Thymus (tissue), 14 donors: ENCODE measurements at places on chromosomes 5 and 9.

DNA sequence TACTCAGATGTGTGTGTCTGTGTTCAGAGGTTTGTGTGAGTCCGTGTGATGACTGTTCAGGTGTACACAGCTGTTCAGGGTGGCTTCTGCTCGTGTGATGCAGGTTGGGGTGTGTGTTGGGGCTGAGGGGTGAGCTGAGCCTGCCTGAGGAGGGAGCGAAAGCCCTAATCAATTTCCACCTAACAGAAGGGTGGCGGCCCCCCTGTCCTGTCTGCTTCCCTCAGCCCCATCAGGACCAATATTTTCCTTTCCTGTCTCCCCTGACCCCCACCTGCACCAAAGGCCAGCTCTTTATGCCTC is 30.2 kb downstream of the LHX2 start:
- no peak for DNase-seq

GRCh38 chr5:110104726-110105669 is 415.3 kb downstream of the MAN2A1 start:
- DNase-seq: no peak

DNA sequence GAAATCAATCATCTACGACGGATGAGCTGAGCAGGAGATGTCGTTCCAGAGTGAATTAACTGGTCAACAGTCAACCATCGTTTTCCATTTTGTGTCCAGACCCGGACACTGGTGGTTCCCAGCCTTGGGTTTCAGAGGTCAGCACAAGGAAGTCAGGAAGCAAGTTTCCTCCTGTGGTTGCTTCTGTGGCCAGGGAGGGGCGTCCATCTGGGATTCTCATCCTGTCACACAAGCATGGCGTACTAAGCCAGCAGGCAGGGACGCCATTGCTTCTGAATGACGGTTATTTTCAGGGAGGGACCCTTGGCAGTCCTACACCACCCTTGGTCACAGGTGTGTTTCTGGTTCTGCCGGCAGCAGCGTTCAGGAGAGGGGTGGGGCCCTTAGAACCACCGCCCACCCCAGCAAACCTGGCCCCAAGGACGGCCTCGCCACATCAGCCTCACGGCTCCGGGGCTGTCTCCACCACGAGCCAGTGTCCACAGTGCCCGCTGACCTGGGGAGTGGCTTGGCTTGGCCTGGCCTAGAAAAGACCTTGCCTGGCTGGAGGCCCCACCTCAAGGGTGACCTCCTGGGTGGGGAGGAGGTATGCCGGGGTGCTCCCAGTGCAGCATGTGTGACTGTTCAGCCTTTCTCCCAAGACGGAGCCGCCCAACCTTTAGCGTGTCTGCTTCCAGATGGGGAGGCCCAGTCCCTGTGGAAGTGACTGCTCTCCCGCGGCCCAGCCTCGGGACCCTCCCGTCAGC is 25.2 kb downstream of the NDUFS6 start:
- no peak for DNase-seq

DNA sequence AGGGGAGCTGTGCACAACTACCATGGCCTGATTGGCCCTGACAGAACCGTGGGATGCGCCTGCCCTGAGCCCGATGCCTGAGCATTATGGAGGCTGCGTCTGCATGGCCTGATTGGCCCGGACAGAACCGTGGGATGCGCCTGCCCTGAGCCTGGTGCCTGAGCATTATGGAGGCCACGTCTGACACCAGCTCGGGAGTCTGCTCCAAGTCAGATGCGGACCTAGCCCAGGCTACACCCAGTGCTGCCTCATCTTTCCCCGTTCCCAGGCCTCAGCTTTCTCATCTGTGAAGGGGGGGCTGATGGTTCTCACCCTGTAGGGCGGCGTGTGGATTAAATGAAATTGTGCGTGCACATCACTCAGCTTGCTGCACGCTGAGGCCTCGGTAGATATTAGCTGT is 7.3 kb downstream of the CEP72 start:
- DNase-seq: no peak

- no peak for DNase-seq
Measured at GRCh38 chr5:94830520-94830919, 212.1 kb downstream of the SLF1 start.

- DNase-seq: no peak
Measured at GRCh38 chr5:103098993-103099392, 20.9 kb downstream of the GIN1 start.

GRCh38 chr9:4548811-4549725 is 58.8 kb downstream of the SLC1A1 start:
- no peak for DNase-seq

DNA sequence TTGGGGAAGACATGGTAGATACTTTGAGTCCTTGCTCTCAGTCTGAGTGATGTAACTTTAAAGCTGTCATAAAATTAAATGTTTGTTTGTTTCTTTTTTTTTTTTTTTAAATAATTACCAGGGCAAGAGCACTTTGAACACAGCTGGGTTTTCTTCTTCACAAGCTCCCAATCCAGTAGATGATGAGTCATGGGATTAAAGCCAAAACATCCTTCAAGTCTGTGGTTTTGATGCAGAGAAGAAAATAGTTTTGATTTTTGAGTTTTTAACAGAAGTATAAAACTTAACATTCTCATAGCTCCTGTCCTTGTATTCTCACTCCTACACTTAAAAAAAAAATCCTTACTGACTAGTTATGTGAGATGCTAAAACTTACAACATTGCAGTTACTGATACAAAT is 34.8 kb upstream of the IL31RA start:
- no peak for DNase-seq

GRCh38 chr5:55853818-55854217 is 2.7 kb downstream of the IL31RA start:
- DNase-seq: no peak

DNA sequence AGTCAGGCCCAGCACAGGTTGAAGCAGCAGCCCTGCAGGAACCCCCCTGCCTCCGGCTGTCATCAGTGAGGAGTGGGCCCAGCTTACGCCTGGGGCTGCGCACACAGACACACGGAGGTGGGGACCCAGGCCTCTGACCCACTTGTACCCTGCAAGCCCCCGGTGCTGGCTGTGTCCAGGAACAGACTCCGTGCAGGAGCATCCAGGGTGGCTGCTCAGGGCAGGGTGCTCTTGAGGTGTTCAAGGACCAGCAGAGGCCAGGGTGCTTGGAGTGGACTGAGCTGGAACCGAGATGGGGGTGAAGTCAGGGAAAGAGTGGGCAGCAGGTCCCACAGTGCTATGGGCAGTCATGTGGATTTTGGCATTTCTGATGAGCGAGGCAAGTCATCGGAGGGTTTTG is 199.5 kb downstream of the CACNA1B start:
- DNase-seq: no peak

DNA sequence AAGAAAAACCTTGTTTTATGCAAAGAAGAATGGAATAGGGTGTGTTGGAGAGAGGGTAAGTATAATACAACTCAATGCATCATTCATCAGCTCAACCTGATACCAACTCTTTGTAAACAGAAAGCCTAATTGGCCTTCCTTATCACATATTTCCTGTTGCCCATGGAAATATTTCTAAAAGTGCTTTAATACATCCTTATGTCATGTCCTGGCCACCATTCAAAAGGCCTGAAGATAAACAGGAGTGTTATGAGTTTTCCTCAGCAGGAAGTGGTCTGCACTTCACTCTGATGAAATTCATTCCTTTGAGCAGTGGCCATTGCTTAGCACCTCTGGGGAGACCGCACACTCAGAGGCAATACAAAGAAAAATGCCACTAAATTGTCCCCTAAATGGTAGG is 511.2 kb downstream of the SEMA5A start:
- DNase-seq: no peak

GRCh38 chr5:67082941-67083340 is 113.7 kb downstream of the CD180 start:
- DNase-seq: no peak

- DNase-seq: no peak
Measured at GRCh38 chr9:77438653-77439052, 209.5 kb downstream of the GNA14 start.

GRCh38 chr9:7104625-7105024 is 346.9 kb downstream of the KDM4C start:
- no peak for DNase-seq

GRCh38 chr9:6794936-6795335 is 37.2 kb downstream of the KDM4C start:
- no peak for DNase-seq

DNA sequence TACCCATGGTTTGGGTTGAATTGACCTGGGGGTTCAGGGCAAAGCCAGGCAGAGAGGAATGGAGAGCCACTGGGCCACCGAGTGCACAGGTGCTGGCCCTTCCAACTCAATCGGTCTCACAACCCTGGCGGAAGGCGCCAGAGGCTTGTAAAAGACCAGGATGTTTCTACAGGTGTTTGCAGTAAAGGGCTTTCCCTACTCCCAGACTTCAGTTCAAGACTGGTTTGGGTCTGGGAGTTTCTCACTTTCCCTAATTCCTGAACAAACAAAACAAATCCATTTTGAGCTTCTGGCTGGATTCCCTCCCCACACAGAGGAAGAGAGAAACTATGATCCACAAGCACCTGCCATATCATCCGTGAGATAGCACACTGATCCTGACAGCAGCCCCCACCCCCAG is 125.2 kb upstream of the KLF4 start:
- DNase-seq: no peak

DNA sequence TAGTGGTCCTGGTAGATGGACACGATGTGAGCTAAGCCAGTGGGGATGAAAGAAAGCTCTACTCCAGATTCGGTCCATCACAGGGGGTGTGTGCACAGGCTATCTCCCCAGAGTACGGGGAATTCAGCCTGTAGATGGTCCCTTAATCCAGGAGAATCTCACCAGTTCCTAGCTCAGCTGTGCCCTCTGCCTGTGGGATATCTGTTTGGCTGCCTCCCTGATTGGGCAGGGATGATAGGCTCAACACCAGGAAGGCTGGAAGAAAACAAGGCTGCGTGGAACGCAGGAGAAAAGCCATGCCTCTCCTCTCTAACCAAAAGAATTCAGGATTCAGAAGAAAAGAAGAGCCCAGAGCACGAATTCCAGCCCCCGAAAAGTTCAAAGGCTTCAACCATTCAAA is 40.9 kb downstream of the VLDLR start:
- no peak for DNase-seq

GRCh38 chr5:173802670-173803165 is 85.4 kb upstream of the CPEB4 start:
- DNase-seq: no peak

DNA sequence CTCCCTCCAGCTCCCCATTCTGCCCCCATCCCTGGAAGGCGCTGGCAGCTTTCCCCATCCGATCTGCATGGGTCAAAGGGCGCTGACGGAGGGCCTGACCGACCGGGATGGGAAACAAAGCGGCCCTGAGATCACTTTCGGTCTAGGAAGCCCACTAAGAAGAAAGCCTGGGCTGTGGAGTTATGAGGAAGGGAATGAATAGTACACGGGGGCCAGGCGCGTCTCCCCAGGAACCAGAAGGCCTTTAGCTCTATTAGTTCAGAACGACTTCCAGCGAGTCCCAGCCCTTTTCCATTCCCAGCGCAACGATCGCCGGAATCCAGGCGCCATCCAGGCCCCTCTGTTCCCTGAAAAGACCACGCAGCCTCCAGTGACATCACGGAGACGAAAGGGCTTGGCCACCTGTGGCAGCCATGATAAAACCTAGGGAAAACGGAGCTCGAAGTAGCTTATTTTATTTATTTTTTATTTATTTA is 70.1 kb upstream of the CCDC180 start:
- no peak for DNase-seq

DNA sequence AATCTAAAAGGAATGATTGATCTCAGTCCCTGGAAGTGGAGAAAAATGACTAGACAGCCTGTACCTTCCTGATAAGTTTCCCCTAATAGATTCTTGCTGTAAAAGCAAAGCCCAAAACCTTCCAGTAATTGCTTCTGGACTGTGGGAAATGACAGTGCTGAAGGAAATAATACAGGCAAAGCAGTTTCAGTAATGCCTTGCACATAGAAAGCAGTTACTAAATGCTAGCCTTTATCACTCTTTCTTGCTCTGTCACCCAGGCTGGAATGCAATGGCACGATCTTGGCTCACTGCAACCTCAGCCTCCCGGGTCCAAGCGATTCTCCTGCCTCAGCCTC is 50.3 kb downstream of the MAP1B start:
- no peak for DNase-seq

DNA sequence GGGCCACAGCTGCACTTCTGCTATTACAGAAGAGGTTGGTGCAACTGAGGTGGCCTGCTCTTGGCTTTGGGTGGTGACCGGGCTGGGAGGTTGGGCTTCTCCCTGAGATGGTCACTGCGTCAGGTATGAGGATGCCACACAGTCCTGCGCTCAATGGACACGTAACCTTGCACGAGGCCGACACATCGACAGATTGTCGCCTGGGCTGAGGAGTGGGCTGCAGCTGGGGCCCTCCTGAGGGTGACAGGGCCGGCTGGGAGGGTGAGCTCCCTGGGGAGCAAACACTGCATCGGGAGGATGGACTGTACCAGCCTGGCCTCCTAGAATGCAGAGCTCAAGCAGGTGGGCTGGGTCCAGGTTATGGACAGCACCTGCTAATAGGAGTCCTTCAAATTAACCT is 261.1 kb upstream of the ADAMTS16 start:
- DNase-seq: no peak

DNA sequence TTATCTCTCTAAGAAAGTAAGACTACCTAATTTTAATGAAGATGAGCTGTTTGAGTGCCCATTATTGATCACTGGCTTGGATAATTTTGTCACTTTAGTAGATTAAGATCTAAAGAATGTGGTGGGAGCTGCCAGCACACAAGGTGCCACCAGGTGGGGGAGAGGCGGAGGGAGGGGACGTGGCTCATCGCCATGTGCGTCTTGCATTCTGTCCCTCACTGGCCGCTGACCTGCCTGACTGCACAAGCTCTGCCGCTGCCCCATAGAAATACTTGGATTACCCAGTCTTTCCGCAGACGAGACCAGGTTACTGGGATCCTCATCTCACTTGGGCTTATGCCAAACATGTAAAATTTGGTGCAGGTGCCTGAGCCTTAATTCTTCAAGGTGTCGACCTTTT is 37.6 kb downstream of the RHOBTB3 start:
- no peak for DNase-seq

GRCh38 chr5:134143431-134143830 is 28.9 kb downstream of the TCF7 start:
- no peak for DNase-seq

DNA sequence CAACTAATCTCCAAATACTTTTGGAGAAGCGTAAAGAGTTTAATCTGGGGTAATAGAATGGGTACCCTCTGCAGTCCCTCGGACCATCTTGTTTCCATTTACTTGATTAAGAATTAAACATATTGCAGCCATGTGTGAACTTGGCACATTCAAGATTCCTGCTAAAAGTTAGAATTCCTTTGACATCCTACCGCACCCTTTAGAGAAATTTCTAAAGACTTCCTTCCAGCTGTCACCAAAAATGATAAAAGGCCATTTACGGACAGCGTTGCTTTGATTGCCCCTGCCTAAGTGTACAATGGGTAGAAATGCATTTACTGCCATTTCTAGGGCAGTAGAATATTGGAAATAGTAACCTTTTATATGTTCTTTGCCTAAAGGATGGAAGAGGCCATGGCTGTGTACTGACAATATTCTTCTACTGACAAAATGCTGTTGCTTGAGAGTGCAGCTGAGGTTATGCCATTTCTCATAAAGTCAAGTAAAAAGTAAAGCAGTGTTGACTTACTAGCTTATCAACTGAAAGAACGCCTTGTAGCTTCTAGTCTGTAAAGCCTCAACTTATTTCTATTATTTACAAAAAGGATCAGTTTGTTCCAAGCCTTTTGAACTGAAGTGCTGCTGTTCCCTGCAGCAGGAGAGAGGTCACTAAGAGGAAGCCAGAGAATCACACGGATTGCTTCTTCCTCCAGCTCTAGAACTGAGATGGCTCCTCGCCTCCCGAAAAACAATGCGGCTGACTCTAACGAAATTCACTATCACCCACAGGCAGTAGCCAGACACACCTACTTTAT is 139.8 kb upstream of the BASP1 start:
- no peak for DNase-seq
